RPMI7951 (cell line): ENCODE measurements at places on chromosomes 2 and 18. TPM values are rescaled to one million over a fixed set of nuclear protein-coding genes. Genes with fewer than 3 reads are reported as not detected.

GRCh38 chr2:111209045-111209514 lies 88.4 kb downstream of the BCL2L11 start:
- peak; percentile 86 for DNase-seq

DNA sequence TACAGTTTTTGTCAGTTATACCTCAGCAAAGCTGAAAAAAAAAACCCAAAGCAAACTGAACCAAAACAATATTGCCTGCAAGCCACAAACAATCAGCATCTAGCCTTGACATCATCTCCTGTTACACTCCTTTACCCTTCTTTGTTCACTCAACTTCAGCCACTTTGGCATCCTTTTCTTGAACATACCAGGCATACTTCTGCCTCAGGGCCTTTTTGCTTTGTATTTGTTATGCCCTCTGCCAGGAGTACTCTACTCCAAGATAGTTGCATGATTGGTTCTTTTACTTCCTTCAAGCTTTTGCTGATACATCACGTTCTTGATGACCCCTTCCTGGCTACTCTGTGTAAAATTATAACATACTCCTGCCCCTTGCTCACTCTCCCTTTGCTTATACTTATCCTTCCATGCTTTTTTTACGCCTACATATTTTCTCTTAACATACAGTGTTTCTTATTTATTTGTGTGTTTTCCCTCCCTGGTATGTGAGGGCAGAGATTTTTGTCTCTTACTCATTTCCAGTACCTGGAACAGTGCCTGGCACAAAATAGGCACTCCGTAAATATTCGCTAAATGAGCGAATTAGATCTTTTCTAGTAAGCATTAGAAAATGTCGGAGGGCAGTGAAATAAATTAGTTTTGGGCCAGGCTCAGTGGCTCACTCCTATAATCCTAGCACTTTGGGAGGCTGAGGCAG lies 12.7 kb downstream of the ABI2 start:
- peak; percentile 80 for DNase-seq

- DNase-seq: peak; percentile 65
Measured at GRCh38 chr2:96875498-96876268, 5.8 kb upstream of the SEMA4C start.

- no peak for DNase-seq
Measured at GRCh38 chr2:48050711-48051110, 144.4 kb upstream of the FBXO11 start.

GRCh38 chr2:233428438-233428837 lies 74.1 kb downstream of the DGKD start:
- DNase-seq: no peak

DNA sequence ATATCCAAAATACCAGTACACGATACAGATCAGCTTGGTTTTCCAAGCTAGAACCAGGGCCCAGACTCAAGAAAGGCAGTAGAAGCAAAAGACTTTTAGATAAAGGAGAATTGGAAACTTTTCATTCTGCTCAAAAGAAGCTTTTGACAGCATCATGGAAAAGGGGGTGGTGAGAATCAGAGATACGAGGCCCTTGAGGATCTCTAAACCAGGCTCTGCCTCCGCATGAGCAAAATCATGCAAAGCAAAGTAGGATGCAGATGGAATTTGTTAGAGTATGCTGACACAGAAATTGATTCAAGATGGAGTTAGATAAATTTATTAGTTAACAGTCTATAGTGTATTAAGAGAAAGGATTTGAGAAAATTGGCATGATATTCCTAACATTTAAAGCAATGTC lies 39.8 kb downstream of the FAM98A start:
- DNase-seq: no peak

GRCh38 chr2:234816056-234816455 lies 135.8 kb upstream of the SH3BP4 start:
- peak; percentile 70 for DNase-seq

DNA sequence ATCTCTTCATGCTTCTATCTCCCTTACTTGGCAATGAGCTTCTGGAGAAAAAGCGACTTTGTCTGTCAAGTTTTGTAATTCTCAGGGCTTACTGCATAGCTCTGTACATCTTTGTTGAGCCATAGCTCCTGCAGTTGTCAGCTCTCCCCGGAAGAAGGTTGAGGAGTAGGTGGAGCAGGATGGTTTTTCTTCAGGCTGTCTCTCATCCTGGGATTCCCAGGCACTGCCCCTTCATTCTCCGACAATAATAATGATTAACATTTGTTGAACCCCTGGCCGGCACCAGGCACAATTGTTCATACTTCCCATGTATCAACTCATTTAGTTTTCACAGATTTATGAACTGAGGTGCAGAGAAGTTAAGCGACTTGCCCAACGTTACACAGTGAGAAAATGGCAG lies 23.5 kb upstream of the RHOB start:
- no peak for DNase-seq

- no peak for DNase-seq
Measured at GRCh38 chr2:132667706-132668105, 2.3 kb downstream of the LYPD1 start.

- peak; percentile 6 for DNase-seq
Measured at GRCh38 chr2:11505652-11506610, 27.9 kb upstream of the GREB1 start.

DNA sequence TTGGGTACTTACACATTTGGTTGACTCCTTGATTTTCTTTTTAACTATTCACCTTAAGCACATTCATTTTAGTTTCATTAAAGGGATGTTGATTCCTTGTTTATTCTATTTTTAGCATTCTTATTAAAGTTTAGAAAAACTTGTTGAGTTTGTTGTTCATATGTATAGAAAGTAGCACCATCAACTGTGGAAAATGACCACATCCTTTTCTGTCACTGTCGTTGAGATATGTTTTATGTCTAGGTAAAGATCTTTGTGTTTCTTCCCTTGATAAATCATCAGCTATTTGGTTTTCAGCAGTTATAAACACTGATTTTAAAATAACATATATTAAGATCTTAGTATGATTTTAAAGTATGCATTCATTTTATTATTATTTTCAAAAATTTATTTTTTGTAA lies 25.1 kb downstream of the SLC39A10 start:
- DNase-seq: no peak

GKN1 gene
- total RNA-seq: not detected in 2 replicates

GALNT14 gene
- total RNA-seq: 1.7 and 3.2 TPM in 2 replicates

- peak; percentile 36 for DNase-seq
Measured at GRCh38 chr2:102520009-102520408, 47.0 kb downstream of the SLC9A4 start.

DNA sequence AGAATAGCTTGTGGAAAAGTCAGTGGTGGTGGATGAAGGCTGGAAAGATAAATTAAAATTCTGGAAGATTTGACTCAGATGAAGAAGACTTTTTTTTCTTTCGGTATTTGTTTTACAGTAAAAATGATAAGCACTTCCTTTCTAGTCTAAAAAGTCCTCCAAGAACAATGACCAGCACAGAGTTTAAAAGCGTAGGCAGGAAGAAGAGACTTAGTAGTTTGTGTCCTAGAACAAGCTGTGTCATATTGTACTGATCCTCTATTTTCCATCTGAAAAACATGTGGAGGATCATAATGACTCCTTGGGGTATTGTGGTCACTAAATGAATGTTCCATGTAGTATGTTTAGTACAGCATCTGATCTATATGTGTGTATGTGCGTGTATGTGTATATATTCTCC lies 132.4 kb upstream of the FSHR start:
- DNase-seq: no peak

DNA sequence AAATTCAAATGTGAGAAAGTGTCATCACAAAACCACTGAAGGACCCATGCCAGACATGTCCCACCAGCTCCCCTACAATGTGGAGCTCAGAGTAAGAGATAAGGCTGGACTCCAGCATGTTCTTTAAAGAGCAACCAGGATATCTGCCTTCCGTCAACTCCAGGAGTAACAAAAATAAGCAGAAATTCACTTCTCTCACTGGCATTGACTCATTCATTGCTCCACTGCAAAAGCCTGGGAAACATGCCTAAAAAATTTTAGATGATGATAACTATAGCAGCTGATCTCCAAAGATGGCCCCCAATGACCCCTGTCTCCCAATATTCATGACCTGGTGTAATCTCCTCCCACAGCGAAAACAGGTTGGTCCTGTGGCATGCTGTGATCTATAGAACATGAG lies 314.5 kb downstream of the NCKAP5 start:
- DNase-seq: no peak
